Activated T-cell treated with anti-CD3 and anti-CD28 coated beads, Interleukin-2, amount 50 U/mL, for 72 hours (primary cell): ENCODE measurements at places on chromosomes 11 and 22. TPM values are rescaled to one million over a fixed set of nuclear protein-coding genes. Genes with fewer than 3 reads are reported as not detected.

GRCh38 chr22:22787786-22788459 lies 99.7 kb upstream of the IGLL5 start:
- peaks cover 13% of the 10 kb centered on the region for H3K27me3 ChIP-seq
- no peaks in the 10 kb centered on the region for H3K36me3 ChIP-seq
- peak; percentile 72 for DNase-seq
- H3K27ac ChIP-seq: no peak overlapping the region
- H3K4me1 ChIP-seq: peaks cover 14% of the 10 kb centered on the region

DNA sequence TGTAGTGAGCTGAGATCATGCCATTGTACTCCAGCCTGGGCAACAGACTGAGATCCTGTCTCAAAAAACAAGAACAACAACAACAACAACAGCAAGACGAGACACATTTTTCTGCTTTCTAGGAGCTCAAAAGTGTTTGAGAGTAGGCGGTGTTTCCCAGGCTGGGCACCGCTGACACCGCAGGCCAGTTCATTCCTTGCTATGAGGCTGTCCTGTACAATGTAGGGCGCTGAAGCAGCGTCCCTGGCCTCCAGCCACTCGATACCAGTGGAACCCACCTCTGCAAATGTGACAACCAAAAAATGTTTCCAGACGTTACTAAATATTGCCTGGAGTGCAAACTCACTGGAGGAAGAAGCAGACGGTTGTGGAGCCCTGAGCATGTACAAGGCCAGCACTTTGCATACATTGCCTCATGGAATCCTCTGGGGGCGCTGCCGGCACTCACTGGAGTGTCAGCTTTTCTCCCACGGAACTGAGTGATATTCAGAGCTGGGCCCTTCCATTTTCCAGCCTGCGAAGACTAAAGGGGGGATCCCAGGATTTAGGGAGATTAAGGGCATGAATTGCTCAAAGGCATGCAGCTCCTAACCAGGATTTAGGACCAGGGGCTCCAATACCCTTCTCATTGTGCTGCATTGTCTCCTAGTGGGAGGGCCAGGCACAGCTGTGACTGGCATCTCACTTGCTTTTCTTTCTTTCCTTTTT lies 5.8 kb upstream of the MIEF1 start:
- peak; percentile 65 for DNase-seq
- no peak overlapping the region for H3K4me3 ChIP-seq
- H3K4me1 ChIP-seq: peaks cover 21% of the 10 kb centered on the region
- no peaks in the 10 kb centered on the region for H3K27me3 ChIP-seq

DNA sequence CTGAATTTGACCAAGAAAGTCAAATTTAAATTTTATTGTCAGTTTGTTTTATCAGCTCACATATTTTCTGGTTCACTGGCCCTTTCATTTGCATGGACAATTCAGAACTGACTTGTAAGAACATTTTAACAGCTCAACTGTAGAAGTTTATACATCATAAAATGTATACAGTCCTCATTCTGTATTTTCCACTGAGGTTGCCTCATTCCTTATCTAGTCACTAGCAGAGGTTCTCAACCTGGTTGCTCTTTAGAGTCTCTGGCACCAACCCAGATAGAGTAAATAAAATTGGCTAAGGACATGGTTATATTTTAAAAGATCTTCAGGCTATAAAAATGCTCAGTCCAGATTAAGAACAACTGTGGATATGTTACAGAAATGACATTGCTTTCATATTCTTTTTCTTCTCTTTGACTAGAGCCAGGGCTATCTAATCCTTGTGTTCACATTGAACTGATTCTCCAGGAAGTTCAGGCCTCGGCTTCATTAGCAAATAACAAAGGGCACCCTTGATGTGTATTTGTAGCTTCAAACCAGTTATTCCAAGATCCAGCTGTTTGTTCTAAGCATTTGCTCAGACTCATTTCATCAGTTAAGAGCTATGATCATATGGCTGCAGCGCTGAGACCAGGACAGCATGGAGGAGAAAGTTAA lies 782.5 kb downstream of the ETS1 start:
- DNase-seq: no peak
- no peaks in the 10 kb centered on the region for H3K36me3 ChIP-seq
- H3K27me3 ChIP-seq: peaks cover 14% of the 10 kb centered on the region
- no peaks in the 10 kb centered on the region for H3K4me1 ChIP-seq

Gene TEX12
- 0.32 TPM for total RNA-seq

Gene OR56A5
- not detected for total RNA-seq
